ENCODE measurements at places on chromosomes 16 and 17. TPM values are rescaled to one million over a fixed set of nuclear protein-coding genes. Genes with fewer than 3 reads are reported as not detected.

The CCDC78 gene
- polyA plus RNA-seq: 0.74 TPM

The CA7 gene
- polyA plus RNA-seq: not detected

The PPP1R27 gene
- polyA plus RNA-seq: not detected

The ADCY9 gene
- polyA plus RNA-seq: 0.21 TPM

The TEX19 gene
- polyA plus RNA-seq: 0.36 TPM

The TMIGD1 gene
- not detected for polyA plus RNA-seq

The ITGB4 gene
- polyA plus RNA-seq: 0.48 TPM

The HBA1 gene
- polyA plus RNA-seq: 12.1 TPM

The AKAP10 gene
- 26.7 TPM for polyA plus RNA-seq

All from IgD-negative memory B cell (primary cell).